ENCODE measurements at places on chromosomes 3 and 15.

DNA sequence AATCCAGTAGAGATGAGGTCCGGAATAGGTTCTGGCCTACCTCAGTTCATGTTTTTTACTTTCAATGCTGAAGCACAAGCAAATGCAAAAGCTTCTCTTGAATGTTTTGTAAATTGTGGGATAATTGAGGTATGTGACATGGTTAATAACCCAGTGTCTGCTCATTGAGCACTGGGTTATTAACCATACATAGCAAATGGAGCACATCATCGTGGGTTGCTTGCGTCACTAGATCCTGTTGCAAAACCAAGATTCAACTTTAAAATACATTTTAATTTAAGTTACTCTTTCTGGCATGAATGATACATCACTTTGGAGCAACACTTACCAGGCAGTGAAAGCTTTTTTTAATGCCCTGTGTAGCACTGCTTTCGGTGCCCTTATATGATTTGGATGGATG lies 165.6 kb downstream of the IGF1R start:
- no peak for DNase-seq

- no peak for DNase-seq
These were observed 1181.9 kb downstream of the ROBO2 start for GRCh38 chr3:78221796-78222195.

DNA sequence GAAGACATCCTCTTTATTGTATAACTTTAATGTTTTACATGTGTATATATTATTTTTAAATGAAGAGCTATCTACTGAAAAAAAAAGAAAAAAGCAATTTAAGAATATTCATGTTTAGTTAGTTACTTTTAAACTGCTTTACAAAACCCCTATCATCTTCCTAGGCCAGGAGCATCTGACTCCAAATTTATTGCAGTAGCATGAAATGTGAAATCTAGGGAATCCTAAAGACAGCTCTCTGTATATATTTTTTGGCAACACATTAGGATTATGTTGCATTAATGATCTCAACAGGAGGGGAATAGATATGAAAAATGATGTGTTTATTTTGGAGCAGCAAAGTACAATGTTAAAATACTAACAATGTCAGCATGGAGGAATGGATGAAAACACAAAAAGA lies 158.3 kb downstream of the CNTN3 start:
- DNase-seq: no peak

GRCh38 chr15:42078903-42079302 lies 15.5 kb downstream of the PLA2G4D start:
- DNase-seq: no peak

DNA sequence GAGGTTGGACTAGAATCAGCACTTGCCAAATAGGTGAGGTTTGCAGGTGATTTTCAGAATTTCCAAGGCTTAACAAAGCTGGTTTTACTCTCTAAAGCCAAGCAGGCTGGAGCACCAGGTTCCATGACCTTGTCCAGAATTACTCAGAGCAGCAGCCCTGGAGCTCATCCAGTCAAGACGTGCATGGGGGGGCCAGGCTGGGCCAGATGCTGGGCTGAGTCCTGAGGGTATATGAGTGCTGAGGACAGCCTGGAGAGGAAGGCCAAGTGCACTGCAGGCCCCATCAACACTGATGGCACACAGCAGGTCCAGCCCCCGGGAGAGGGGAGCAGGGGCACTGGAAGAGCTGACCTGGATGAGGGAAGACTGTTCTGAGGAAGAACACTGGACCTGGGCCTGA lies 3.0 kb upstream of the TXNRD3 start:
- no peak for DNase-seq

GRCh38 chr3:120471643-120472042 lies 20.9 kb upstream of the FSTL1 start:
- no peak for DNase-seq
